NCI-H524 (cell line): ENCODE measurements at places on chromosomes 16 and 17.
A peak's percentile ranks its signal among the peaks of the same experiment; 100 is the strongest.

- no peak for DNase-seq
Measured at GRCh38 chr17:50460831-50461526, 7.7 kb downstream of the CHAD start.

DNA sequence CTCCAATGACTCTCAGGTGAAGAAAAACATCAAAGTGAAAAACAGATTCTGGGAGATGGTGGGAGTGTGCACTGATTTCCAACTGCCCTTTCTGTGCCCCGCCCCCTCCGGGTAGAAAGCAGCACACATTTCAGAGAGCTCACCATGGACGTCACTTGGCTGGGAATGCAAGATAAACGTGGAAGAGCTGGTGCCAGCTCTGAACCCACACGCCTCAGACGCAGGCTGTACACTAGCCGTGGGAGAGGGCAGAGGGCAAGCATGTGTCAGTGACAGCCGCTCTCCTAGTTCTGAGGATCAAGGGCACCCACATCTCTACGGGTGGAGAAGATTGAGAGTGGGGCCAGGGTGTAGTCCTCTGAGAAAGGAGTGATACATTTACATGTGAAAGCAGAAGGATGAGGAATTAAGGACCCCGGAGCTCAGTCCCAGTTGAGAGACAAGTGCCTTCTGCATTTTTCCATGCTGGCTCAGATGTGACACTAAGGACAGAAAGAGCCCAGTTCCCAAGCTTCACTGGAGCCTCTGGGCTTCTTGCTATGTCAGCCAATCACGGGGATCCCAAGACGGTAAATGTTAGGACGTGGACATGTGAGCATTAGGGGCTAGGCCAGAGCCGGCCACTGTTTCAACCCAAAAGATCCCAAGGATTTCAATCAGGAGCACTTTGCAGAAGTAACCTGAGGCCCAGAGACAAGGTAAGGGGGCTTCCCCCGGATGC lies 101.3 kb downstream of the ZFHX3 start:
- no peak for DNase-seq

- no peak for DNase-seq
Measured at GRCh38 chr17:79162012-79162963, 87.7 kb downstream of the ENGASE start.

- peak; percentile 37 for DNase-seq
Measured at GRCh38 chr16:78461496-78462287, 362.2 kb downstream of the WWOX start.

DNA sequence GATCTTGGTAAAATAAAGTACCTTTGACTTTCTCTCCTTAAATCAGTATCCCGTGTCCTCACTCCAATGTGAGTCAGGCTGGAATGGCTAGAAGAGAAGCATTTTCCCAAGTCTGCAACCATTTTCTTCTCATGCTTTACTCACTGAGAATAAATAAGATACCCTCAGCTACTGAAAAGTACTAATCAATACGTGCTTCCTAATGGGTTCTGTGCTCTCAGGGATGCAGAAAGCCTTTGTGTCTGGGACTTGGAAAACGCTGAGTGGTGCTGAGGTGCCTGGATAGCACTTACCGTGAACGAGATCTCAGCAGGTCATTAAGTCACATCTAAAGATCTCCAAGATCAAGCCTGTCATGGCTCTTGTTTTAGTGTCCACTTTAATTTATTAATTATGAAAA lies 672.3 kb upstream of the C16orf82 start:
- DNase-seq = no peak

GRCh38 chr17:28612531-28612930 lies 1.5 kb downstream of the RSKR start:
- DNase-seq = no peak

DNA sequence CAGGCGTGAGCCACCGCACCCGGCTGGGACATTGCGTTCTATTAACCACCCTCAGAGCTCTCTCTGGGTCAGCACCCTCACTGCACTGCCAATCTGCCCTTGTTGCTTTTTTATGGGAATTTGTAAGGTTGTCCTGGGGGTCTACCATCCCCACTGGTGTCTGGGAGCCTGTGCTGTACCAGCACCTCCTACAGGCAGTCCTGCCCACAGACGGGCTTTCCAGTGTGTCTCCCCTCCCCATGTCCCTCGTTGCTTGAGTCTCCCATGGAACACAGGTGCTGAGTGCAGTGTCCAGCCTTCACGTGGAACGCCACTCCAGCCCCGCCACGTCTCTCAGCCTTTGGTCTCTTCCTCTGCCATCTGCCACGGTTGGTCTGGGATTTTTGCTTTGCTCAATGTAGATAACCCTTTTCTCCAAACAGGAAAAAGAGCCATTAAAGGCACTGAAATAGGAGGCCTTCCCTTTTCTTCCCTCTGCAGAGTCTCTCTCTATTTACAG lies 68.0 kb upstream of the CBX4 start:
- no peak for DNase-seq

- DNase-seq = no peak
Measured at GRCh38 chr16:1363501-1364041, 11.8 kb downstream of the GNPTG start.

- peak; percentile 33 for DNase-seq
Measured at GRCh38 chr16:68421076-68421475, 27.2 kb downstream of the SMPD3 start.

GRCh38 chr16:58435779-58436178 lies 43.5 kb downstream of the GINS3 start:
- DNase-seq = no peak

GRCh38 chr16:35732046-35732810 lies 2272.8 kb downstream of the TP53TG3F start:
- DNase-seq = no peak
